CD4-positive, alpha-beta T cell treated with Interleukin-17A for 1 hour (primary cell): ENCODE measurements at places on chromosomes 1 and 21.

DNA sequence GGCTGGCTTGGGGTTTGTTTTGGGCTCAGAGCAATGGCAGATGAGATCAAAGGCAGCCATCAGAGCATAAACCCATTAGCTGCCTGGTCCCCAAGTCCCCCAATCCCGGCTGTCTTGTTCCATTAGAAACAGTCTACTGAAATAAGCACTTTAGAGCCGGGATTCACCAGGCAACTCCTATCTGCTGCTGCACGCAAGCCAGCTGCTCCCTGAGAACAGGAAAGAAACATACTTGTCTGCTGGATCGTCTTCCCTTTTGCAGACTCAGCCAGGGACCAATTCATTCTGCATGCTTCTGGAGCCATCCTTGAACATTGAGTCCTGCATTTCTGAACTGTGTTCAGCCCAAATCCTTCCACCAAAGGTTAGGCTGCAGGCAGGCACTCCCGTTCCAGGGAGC lies 21.8 kb downstream of the RXRG start:
- no peak for DNase-seq

GRCh38 chr1:228147151-228147693 lies 2.5 kb upstream of the GJC2 start:
- no peak for DNase-seq

- DNase-seq, result peak; percentile 21
Observed at GRCh38 chr1:153790313-153790965, 15.2 kb downstream of the SLC27A3 start.

DNA sequence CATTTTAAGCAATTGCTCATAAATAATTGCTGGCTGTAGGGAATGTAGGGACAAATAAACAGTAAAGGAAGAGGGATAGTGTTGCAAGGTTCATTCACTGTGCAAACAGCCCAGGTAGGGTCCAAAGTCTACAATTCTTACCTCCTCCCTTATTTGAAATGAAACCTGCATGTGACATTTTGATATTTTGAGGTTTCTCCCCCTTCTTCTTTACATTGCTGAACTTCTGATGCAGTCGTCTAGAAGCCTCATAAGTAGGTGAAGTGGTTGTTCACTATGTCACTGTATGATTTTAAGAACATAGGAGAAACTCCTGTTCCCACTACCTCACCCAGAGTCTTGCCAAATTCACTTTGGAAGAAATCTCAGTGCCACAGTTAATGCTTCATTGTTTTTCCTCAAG lies 16.1 kb downstream of the F5 start:
- no peak for DNase-seq

GRCh38 chr1:18653367-18653766 lies 22.7 kb downstream of the PAX7 start:
- no peak for DNase-seq

GRCh38 chr1:161071886-161072371 lies 2.2 kb upstream of the ARHGAP30 start:
- peak; percentile 58 for DNase-seq
